WERI-Rb-1 (cell line): ENCODE measurements at places on chromosomes 7 and 10.

DNA sequence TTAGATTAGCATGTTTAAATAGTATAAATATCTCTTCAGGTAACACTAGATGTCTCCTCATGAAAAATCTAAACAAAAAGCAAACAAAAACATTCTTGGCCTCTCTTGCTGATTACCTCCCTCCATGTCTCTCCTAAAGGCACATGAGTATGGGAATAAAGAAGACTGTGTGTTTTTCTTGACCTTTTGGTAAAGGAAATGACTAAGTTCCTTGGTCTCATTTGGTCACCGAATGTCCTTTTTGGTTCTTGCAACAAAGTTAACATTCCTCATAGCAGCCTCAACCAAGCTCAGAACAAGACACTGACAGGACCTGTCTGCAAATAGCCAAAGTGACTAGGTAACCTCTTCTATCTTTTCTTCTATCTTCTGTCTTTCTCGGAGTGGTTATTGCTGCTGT lies 35.5 kb downstream of the POM121L12 start:
- no peak for DNase-seq

- peak; percentile 42 for DNase-seq
These were observed 196.3 kb downstream of the DNAJC1 start for GRCh38 chr10:21807180-21807579.

DNA sequence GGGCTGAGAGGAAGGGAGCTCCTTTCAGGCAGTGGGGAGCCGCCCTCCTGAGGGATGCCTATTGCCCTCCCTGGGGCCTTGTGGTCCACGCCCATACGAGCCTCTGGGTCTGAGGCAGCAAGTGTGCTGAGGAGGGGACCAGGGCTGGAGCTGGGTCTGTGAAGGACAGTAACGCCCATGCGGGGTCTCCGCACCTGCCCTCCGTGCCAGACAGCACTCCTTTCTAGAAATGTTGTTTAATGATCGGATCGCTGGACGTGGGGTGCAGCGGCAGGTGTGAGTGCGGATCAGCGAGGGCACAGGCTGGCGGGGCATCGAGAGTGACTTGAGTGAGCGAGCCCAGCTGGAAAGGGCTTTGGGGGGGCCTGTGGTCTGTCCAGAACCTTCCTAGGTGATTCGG lies 70.1 kb downstream of the ELFN1 start:
- DNase-seq = no peak

GRCh38 chr10:98258683-98259454 lies 9.1 kb downstream of the LOXL4 start:
- no peak for DNase-seq

- DNase-seq = no peak
These were observed 18.3 kb upstream of the ELN start for GRCh38 chr7:74009719-74010118.

DNA sequence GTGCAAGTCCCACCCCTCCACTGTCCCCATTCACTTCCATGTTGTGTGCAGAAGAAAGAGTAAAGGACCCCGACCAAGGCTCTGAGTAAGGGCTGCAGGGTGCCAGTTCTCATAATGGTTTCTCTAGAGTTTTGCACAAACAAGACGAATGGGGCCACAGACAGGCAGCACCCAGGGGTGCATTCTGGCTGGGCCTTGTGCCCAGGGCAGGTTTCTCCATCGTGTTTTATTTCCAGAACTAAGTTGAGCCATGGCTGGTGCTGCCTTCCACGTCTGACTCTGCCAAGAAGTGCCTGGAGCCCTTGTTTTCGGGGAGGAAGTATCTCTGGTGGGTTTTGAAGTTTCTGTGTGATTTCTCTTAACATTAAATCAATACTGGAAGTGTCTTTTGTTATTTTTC lies 95.0 kb upstream of the SDK1 start:
- DNase-seq = no peak

DNA sequence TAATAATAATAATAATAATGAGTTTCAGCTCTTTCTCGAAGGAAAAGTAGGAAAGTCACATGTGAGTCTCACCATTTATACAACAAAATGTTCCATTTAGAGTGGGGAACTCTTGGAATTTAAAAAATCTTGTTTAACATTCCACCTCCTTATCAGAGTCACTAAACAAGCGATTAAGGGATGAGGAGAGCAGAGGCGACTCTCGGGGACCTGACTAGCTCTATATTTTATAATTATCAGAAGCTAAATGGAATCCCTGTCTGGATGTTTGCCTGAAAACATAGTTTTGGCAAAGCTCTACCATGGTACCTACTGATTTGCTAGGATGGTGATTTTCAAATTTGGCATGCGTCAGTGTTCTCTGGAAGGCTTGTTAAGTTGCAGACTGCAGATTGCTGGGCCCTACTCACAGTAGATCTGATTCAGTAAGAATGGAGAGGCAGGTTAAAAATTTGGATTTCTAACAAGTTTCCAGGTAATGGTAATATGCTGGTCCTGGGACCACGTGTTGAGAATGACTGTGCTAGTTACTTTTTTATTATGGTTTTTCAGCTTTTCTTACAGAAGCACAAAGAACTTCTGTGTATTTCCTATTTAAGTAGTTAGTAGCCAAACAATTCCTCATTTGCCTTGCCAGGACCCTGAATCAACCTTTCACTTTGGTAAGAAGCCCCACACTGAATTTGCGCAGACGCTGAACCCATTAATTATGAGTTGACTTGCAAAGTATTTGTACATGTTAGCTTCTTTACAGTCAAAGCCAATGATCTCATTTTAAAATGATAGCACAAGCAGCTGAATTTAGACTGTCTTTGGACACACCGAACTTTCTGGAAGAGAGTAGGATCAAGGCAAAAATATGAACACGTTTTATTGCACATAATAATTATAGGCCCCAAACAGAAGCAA lies 39.5 kb downstream of the CPED1 start:
- no peak for DNase-seq

DNA sequence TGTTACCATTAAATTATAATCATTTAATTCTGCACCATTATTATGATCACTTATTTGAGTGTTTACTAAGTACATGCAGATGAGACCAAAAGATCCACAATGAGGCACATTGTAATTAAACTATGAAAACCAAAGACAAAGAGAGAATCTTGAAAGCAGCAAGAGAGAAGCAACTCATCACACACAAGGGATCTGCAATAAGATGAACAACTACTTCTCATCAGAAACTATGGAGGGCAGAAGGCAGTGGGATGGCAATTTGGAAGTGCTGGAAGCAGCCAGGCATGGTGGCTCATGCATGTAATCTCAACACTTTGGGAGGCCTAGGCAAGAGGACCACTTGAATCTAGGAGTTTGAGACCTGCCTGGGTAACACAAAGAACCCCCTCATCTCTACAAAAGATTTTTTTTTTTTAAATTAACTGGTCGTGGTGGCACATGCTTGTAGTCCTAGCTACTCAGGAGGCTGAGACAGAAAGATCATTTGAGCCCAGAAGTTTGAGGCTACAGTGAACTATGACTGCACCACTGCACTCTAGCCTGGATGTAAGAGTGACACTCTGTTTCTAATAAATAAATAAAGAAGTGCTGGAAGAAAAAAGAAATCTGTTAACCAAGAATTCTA lies 47.7 kb downstream of the CDK6 start:
- no peak for DNase-seq

DNA sequence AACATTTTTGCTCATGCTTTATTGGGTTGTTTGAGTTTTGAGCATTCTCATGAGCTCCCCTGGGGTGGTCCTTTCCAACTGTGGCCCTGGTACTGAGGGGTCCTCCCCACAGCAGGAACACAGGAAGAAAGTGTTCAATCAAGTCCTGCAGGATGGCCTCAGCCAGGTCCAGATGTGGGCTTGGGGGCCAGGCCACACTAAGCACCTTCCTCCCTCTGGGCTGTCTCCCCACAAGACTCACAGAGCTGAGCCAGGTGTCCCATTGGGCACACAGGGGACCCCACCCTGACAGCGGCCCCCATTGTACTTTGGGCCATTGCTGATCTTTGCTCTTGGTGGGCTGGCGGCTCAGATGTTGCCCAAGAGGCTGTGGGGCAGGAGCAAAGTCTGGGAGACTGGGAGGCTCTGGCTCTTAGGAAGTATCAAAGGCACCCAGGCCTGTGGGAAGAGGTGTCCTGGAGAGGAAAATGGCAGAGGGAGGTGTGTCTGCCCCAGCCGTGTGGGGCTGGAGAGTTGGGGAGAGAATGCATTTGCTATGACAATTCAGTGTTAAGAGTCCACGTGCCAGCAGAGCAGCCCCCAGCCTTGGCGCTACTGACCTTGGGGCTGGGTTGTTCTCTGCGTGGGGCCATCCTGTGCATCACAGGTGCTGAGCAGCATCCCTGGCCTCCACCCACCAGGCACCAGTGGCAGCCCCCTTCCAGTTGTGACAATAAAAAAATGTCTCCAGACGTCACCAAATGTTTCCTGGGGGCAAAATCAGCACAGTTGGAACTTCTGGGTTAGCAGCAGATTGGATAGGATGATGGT lies 17.8 kb downstream of the SCART1 start:
- no peak for DNase-seq

DNA sequence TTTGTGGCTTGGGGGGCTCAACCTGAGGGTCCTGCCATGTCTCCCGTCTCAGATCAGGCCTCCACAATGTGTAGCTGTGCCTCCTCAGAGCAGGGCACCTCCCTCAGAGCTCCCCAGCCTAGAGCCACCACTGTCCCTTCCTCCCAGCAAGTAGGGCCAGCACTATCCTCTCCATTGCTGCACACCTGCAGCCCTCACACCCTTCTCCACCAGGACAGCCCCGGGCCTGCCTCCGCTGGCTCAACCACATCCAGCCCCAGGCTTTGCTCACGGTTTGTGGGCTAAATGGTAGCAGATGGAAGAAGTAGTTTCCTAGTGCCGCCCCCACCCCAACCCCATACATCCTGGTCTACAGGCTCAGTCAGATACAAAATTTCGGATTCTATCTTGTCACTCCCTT lies 10.1 kb downstream of the NFKB2 start:
- no peak for DNase-seq

DNA sequence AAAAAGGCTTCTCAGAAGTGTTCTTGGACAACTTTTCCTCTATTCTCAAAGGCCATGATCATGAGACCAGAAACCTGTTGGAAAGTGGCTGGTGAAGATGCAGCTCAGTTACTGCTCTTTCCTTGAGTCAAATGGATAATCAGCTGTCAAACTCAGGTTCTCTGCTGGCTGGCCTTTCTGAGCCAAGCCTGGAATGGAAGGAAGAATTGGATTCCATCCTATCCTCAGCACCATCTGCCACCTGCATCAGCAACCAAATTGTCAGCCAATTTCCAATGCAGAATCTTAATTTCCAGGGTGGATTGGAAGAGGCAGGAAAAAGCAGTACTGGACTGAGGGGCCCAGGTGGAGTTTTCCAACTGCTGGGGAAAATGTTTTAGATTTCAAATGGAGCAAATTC lies 631.7 kb downstream of the KCNMA1 start:
- no peak for DNase-seq

- no peak for DNase-seq
These were observed 3.0 kb downstream of the VIPR2 start for GRCh38 chr7:159141660-159142059.

DNA sequence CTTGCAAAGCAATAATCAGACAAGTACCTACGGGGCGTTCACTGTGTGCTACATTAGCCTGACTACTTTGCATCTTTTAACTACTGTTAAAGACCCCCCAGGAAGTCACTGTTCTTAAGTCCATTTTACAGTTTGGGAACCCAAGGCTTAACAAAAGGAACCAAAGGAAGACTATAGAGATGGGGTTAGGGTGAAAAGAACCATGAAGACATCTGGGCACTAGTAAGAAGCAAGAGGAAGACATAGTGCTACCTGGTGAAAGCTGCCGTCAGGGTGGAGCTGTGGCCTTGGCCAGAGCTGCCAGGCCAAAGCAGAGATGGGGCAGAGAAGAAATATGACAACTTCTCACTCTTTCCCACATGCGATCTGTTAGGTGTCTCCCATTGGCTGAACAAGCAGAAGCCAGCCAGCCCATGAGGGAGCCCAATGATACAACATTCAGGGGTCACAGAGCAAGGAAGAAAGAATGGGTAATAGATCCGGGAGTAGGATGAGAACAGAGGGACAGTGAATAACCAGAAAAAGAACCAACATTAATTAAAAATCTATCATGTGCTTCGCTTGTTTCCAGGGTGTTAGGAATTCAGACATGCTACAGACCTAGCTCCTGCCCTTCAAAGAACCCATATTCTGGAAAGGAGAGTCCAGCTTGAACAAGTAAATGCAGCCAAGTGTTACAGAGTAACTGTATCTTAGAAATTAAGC lies 85.4 kb downstream of the ARID5B start:
- DNase-seq = no peak

- DNase-seq = no peak
These were observed 43.6 kb upstream of the DPYSL4 start for GRCh38 chr10:132143162-132143561.

DNA sequence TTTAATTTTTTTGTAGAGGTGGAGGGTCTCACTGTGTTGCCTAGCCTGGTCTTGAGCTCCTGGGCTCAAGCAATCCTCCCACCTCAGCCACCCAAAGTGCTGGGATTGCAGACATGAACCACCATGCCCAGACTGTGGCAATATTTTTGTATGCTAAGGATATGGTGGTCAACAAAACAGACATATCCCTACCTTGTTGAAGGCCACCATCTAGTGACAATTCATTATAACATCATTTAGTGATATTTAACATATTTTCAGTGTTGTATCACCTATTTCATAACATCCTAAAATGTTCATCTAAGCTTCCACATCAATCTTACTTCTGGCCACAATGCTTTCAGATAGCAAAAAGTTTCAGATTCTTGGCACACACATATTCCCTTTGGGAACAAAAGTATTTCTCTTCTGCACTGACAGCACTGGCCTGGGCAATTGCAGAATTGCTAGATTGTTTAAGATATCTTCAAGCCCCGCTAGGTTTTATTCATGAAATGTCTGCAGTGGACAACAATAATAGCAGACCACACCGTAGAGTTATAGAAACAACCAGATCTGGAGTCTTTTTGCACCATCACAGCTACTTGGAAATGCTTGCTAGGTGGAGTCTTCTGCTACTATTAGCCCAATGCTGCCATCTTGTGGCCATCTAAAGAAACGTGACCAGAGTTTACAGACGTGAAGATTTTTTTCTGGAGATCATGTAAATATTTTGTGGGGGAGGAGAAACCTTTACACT lies 58.4 kb downstream of the DNAJC12 start:
- DNase-seq = peak; percentile 68

DNA sequence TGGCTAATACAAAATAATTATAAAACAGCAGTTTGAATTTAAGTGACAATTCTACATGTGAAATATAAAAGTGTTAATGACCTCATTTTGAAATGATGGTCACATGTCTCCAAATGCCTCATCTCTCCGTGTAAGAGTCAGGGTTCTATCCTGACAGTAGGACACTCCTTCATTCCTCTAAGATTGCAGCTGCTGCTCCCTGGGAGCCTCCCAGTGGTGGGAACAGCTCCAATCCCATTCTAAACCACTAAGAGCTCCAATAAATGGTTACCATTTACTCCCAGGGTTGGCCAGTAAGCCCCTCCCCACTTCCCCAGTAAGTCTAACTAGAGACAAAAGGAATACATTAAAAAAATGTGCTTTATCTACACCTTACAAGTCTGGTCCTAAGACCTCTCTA lies 344.6 kb upstream of the AOAH start:
- DNase-seq = no peak
